Stimulated activated CD4-positive, alpha-beta T cell treated with anti-CD3 and anti-CD28 coated beads, Interleukin-1b, Interleukin-23, amount 100 ng/mL, for 1 hour (primary cell): ENCODE measurements at places on chromosomes 5 and 9.

DNA sequence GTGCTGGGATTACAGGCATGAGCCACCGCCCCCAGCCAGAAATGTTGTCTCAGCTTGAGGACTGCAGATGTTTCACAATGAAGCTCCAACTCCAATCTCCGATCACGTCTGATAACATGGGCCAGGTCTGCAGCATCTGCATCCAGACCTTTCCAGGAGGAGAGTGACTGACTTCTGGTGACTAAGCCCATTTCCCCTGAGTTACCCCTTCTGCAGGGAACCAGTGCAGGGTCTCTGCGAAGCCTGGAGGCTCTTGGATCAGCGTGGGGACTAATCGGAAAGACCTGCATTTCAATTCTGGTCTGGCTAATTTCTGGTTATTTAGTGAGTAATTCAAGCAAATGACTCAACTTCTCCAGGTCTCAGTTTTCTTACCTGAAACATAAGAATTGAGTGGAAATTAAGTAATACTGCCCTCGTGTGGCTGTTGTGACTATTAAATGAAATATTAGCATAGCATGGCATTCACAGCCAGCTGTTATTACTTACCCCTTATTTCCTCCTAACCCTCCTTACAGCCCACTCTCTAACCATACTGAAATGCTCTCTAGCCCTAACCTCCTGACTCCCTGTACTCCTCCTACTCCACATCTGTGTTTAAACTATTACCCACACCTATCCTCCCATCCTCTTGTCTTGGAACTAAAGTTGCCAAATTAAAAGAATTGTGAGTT lies 2.2 kb upstream of the GNPDA1 start:
- DNase-seq, result no peak

DNA sequence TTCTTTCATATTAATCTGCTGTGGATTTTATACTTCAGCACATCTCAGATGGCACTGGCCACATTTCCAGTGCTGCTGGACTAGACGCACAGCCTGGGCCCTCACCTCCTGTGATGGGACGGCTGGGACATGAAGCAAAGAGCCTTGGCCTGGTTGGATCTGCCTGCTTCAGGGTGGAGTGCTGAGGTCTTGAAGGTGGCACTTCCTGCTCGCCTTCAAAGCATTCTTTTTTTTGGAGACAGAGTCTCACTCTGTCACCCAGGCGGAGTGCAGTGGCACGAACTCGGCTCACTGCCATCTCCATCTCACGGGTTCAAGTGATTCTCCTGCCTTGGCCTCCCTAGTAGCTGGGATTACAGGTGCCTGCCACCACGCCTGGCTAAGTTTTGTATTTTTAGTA lies 73.1 kb downstream of the RAPGEF1 start:
- no peak for DNase-seq

DNA sequence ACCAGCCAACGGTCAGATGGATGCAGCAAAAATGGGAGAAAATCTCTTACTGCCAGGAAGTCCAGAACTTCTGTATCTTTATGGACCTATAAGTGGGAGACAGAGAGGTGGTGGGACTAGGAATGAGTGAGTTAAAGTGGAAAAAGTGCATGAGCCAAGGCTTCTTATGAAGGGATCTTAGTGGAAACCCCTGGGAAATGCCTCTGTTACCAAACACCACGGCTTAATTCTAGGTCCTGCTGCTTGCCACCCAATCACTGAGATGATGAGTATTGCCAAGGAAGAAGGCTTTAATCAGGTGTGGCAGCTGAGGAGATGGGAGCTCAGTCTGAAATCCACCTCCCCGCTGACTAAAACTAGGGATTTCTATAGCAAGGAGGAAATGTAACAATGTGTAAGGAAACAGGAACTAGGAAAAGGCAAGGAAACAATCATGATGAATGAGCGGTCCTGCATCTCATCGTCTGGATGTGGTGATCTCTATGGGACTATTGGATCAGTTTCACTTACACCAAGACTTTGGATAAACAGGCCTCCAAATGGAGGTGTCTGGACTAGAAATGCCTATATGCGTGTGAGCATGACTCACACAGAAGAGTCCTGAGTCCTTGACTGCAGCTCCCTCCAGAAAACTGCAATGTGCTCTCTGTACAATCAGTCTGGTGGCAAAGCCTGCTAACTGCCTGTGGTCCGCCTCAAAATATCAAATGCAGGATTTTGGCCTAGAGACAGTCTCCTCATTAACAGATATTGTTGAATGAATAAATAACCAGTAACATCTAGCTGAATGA lies 98.2 kb upstream of the PRR16 start:
- no peak for DNase-seq

DNA sequence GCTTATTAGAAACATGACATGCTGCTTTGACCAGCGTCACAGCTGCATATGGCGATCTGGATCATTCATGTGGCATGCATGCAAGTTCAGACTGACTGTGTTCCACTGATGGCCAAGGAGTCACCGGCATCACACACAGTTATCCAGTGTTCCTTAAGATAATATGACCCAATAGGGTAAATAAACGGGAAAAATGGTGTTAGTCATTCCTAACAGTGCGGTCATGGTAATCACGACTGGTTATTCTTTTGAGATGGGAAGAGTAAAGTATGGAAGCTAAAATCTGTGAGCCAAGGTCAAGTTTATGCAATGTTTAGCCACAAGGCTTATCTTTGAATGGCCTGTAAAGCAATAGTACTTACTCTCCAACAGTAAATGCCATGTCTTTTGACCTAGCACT lies 29.3 kb upstream of the LVRN start:
- DNase-seq, result no peak

GRCh38 chr9:124755061-124755460 lies 16.1 kb downstream of the NR6A1 start:
- no peak for DNase-seq

DNA sequence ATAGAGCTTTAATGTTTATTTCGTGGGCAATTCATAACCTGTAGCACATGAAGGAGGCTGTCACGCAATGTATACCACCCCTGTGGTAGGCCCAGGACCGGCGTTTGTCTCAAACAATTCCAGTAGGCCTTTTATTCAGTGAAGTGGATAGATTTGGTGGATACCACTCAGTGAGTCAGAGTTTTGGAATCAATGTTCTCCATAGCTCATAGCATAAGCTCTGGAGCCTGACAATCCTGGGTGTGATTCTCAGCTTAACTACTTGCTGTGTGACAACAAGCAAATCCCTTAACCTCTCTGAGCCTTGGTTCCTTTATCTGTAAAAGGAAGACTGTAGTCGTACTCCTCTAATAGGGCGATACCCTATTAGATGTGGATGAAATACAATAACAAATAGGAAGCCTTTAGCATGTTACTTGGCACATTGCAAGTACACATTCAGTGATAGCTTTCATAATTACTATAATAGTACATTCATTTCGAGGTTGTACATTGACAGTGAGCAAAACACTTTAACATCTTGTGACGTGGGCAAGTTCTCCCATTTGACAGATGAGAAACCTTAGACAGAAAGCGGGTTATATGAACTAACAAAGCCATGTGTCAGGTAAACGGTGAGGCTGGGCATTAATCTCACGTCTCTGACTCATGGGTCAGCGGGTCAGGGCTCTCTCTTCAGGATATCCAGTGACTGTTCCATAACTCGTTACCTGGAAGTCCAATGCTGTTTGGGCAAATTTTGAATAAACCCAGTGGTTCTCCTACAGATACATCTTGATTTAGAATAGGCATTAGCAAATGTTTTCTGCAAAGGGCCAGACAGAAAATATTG lies 130.8 kb downstream of the C9orf152 start:
- no peak for DNase-seq

DNA sequence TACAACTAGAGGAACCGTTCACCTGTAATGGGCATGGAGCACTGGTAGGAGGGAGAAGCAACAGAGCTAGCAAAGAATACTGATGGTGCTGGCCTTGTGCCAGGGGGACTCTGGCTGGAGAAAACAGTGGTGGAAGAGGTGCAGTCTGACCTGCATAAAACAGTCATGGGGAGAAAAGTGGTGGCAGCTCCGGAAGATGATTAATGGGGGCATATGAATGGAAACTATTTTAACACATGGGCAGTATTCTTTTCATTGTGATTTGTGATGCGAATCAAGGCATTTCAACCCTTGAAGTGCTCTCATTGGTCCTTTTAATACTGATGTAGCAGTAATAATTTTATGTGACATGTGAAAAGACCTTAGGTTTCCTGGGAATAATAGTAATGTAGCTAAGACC lies 219.6 kb downstream of the ADAMTS6 start:
- no peak for DNase-seq

- no peak for DNase-seq
These were observed 13.6 kb downstream of the HAND1 start for GRCh38 chr5:154464438-154464837.

- DNase-seq, result no peak
These were observed 413.6 kb downstream of the ELAVL2 start for GRCh38 chr9:23412458-23412857.

- DNase-seq, result no peak
These were observed 1.5 kb downstream of the SPINK9 start for GRCh38 chr5:148336704-148337435.

GRCh38 chr5:91024727-91025126 lies 358.4 kb downstream of the ARRDC3 start:
- no peak for DNase-seq

DNA sequence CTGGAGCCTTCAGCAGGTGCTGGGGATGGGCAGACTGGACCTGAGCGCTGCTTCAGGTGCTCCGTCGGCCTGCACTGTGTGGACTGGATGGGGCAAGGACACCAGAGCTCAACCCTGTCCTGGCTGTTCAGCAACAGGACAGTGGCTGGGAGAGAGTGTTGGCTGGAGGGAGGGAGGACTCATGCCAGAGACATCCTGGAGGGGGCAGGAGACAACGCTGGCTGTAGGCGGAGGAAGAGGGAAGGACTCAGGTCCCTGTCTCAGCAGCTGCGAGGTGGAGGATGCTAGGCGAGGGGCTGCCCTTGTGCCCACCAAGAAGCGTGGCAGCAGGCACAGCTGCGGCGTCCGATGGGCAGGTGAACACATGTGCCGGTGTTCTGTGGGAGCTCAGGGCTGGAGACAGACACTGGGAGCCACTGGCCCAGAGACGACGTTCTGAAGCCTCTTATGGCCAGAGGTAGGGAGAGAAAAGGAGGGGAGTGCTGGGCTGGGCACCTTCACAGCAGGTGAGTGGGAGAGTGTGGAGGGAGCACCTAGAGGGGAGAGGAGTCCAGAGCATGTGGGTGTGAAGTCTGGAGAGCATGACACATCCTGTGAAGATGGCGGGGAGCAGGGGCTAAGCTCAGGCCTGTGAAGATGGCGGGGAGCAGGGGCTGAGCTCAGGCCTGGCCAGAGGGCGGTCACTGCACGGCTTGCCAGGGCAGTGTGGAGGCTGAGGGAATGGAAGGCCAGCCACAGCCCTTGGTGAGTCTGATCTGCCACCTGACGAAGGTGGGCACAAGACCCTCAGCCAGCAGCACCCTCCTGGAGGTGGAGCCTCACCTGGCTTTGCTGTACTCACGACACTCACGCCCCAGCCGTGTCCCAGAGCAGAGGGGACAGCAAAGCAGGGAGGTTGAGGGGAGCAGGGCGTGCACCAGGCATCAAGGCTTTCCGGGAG lies 79.1 kb upstream of the FCN1 start:
- DNase-seq, result no peak

DNA sequence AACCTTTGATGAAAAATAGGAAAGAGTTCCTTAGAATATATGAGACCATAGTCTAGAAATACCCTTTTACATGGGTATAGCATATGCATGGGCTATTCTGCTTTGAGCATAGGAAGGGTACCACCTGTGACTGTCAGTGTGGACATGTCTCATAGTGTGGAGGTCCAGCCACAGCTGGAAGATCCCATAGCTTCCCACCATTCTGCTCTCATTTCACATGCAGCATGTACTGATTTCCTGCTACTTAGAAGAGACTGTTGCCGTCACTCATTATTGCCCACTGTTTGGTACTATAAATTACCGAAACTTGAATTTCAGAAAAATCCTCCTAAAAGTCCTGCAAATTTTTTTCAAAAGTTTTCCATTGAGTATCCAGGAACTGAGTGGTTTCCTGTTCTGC lies 477.8 kb upstream of the DAB2 start:
- DNase-seq, result no peak

DNA sequence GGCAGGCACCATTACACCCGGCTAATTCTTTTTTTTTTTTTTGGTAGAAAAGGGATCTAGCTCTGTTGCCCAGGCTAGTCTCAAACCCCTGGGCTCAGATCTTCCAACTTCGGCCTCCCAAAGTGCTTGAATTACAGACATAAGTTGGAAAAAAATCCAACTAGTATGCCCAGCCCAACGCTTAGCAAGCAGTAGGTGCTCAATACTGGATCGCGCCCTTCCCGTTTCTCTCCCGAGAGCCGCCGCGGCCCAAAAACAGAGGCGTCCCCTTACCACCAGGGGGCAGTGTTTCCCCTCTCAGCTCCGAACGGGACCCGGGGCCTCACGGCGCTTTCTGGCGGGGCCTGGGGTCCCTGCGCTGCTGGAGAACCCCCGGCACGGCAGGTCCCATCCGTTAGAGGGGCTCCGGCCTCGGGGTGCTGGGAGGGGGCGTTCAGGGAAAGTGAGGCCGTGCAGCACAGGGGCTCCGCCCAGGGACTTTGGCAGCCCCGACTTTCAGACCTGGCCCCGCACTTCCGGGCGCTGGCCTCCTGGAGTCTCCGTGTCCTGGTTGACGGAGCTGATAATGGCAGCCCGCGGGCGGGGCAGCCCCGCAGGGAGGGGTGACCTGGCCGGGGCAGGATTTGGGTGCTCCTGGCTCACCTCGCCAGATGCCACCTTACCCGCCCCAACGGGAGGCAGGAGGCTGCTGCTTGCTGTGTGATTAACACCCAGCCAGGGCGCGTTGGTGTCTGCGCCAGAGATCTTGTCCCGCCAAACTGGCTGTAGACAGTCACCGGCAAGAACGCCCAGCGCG lies 15.2 kb downstream of the PTGES start:
- DNase-seq, result peak; percentile 84

- no peak for DNase-seq
These were observed 16.7 kb upstream of the COMMD10 start for GRCh38 chr5:116068028-116068632.

DNA sequence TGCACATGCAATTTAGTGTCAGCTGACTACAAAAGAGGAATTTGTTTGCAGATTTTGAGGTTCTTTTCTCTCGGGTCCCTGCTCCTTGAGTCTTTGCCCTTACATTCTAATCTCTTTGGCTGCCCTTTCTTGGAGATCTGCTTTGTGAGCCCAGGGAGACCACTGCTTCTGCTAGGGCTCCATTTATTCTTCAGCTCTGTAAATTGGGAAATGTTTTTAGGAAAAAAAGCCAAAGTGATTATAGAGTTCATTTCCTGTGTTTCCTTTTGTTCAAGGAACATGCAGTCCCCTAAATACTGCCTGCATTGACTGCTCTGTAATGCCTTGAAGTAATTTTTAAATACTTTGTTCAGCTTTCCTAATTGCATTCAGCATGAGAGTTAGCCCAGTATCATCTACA lies 197.4 kb downstream of the CSNK1G3 start:
- DNase-seq, result no peak

GRCh38 chr9:122370303-122370702 lies 521 bp upstream of the PTGS1 start:
- DNase-seq, result no peak
